ENCODE measurements at places on chromosomes 7 and 10. TPM values are rescaled to one million over a fixed set of nuclear protein-coding genes. Genes with fewer than 3 reads are reported as not detected.

Gene FGFR2
- 141 TPM for total RNA-seq

Gene SMARCD3
- total RNA-seq: 34.5 TPM

Gene NUTM2E
- total RNA-seq: 0.20 TPM

Gene BNIP3
- total RNA-seq: 35.3 TPM

Gene UCMA
- not detected for total RNA-seq

Gene PILRA
- total RNA-seq: 3.2 TPM

GRCh38 chr7:117129521-117129955, 176.2 kb downstream of the ST7 start:
- no peak for DNase-seq

- no peak for DNase-seq
Observed at GRCh38 chr10:45282061-45282460, 33.3 kb downstream of the OR13A1 start.

DNA sequence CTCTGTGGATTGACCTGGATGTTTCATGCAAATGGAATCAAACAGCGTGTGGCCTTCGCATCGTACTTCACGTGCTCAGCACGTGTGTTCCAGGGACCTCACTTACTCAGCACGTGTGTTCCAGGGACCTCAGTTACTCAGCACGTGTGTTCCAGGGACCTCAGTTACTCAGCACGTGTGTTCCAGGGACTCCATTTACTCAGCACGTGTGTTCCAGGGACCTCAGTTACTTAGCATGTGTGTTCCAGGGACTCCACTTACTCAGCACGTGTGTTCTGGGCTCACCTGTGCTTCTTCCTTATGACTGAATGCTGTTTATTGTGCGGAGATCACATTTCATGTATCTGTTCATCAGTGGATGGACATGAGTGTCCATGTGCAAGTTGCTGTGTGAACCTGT, 22.0 kb downstream of the INPP5A start:
- no peak for DNase-seq

GRCh38 chr10:31822150-31822549, 106.5 kb downstream of the ARHGAP12 start:
- peak; percentile 85 for DNase-seq

DNA sequence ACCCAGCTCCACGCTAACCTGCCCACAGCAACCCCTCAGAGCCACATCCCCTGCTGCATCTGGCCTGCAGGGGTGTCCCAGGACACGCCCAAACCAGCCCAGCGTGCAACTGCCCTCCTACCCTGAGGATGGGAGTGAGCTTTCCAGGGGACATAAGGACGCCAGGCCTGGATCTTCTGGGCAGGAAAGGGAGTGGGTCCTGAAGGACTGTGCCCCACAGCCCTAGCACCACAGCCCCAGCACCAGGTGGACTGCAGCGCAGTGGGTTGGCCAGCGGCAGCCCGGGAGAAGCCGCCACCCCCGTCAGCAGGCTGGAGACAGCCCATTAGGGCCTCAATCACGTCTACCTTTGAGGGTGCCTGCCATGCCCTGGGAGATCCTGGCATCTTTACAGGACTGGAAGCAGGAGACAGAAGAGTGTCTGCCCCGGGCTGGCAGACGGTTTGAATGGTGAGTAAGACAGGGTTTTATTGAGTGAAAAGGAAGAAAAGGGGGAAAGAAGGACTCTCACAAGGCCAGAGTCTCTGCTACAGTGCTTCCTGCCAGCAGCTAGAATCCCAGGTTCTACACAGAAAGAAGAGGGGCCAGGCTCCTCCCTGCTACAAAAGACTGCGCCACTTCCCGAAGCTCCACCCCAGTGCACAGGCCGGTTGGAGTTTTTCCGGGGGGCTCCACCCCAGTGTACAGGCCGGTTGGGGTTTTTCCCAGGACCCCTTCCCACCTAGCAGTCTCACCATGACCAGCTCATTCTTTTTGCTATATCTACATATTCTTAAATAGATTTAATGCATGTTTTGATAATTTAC, 69.8 kb upstream of the KCTD7 start:
- DNase-seq: no peak

DNA sequence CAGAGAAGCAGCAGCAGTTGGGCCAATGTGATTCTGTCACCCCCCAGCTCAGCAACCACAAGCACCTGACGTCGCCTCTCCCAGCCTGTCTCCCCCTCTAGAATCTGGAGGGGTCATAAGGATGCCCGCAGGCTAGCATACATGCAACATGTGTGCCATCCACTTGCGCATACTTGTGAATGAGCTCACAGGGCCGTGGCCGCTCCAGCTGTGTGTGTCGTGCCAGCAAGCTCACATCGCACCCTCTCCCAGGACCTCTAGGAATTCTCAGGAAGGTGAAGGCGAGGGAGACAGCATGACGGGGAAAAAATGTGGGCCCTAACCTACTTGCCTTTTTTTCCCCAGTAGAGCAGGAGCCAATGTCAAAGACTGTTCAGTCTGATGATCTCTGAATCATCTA, 80.3 kb downstream of the STRA8 start:
- no peak for DNase-seq

DNA sequence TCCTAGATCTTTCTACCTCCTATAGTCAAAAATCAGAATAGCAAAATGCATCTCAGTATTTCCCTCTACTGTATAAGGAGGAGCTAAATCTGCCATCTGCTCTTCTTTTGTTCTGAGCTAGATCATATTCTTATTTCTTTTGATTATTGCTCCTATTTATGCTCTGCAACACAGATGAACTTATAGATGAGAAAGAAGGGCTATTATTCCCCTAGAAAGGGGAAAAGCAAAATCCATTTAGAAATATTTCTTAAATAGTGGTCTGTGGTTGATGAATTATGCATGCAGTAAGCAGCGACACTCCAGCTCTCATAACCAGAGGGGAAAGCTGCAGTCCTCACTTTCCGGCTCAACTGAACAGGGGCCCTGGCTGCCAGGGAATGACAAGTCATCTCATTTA, 207.3 kb upstream of the SORCS1 start:
- no peak for DNase-seq

- no peak for DNase-seq
Observed at GRCh38 chr7:131482800-131483199, 73.6 kb downstream of the PODXL start.

- DNase-seq: no peak
Observed at GRCh38 chr10:113326160-113327111, 226.4 kb upstream of the HABP2 start.

DNA sequence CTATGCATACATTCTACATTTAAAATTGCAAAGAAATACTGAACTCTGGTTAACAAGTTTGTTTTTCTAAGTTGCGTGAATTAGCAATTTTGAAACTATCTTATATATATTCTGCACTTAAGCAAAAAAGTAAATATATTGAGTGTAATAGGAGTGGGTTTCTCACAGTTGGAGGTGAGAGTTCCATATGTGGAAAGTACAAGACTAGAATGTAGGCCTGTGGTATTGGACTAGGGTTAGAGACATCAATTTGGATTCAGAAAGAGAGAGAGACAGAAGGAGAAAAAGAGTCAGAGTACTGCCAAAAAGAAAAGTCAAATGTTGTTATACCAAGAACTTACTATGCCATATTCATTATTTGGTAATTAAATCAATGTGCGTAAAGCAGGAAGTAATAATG, 47.3 kb upstream of the ITGB8 start:
- DNase-seq: no peak

Measured in skin of body (tissue), 3 donors.